ENCODE measurements at places on chromosomes 4 and X. TPM values are rescaled to one million over a fixed set of nuclear protein-coding genes. Genes with fewer than 3 reads are reported as not detected.

FRG2 gene
- not detected for total RNA-seq

KLF3 gene
- total RNA-seq = 65.0 TPM

DNA sequence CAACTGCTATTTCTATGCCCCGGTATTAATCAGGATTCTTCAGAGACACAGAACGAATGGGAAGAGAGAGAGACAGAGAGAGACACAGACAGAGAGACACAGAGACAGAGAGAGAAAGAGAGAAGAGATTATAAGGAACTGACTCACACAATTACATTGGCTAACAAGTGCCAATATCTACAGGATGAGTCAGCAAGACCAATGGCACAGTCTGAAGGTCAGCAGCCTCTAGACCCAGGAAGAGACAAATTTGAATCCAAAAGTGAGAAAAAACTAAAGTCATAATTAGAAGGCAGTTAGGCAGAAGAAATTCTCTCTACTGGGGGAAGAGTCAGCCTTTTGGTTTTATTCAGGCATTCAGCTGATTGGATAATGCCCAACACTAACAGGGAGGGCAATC, 187.3 kb downstream of the MAB21L2 start:
- no peak for DNase-seq

DNA sequence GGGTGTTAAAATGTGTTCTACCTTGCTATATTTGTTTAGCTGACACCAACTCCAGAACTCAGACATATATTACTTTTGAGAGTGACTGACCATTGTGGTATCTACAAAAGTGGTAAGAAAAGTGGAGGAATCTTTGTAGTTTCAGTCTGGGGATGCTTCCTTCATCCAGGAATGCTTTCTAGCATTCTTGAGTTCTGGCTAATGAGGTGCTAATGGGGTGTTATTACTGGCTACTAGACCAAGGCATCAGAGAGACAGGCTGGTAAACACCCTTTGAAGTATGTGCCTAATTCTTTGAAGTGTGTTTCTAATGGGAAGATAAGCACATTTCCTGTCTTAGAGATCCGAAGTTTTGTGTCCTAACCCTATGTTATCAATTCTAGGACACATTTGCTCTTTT, 310.4 kb downstream of the SPRY1 start:
- DNase-seq = no peak

GRCh38 chr4:34953145-34953799, 1291.0 kb downstream of the ARAP2 start:
- no peak for DNase-seq
